ENCODE measurements at places on chromosomes 6 and 20. TPM values are rescaled to one million over a fixed set of nuclear protein-coding genes. Genes with fewer than 3 reads are reported as not detected.

ZC2HC1B gene
- total RNA-seq: 0.37 TPM

EDN1 gene
- 0.42 TPM for total RNA-seq

SLC17A9 gene
- total RNA-seq: 0.31 TPM

BPI gene
- total RNA-seq: not detected

MATN4 gene
- total RNA-seq: not detected

LY86 gene
- total RNA-seq: not detected

STX7 gene
- total RNA-seq: 35.3 TPM

SLC35B3 gene
- total RNA-seq: 19.5 TPM

HLA-DQB2 gene
- total RNA-seq: not detected
